ENCODE measurements at places on chromosomes 6 and 20.

DNA sequence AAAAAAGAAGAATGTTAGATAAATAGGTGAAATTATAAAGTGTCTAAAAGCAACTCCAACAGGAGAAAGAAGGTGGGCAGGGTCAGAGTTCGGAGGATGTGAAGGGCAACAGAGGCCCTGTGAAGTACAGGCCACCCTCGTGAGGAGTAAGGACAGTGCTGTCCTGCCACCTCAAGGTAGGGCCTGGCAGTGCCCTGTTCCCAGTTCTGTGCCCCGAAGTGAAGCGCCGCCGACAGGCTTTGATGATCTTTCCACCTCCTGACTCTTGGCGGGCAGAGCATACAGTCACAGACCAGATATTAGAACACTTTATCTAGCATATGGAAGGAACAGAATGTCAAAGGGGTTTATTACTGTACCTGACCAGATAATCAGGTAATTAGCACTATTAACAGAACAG, 75.8 kb downstream of the GJA10 start:
- no peak for DNase-seq

GRCh38 chr6:77178821-77179220, 284.5 kb downstream of the HTR1B start:
- no peak for DNase-seq

- DNase-seq: no peak
Measured at GRCh38 chr6:35213824-35214756, at the start of gene SCUBE3. Gene SCUBE3 (plus strand): TSS chr6:35213956. CDS start chr6:35214419, 463 bp downstream.

GRCh38 chr6:11272491-11273192, 40.2 kb upstream of the NEDD9 start:
- DNase-seq: no peak

DNA sequence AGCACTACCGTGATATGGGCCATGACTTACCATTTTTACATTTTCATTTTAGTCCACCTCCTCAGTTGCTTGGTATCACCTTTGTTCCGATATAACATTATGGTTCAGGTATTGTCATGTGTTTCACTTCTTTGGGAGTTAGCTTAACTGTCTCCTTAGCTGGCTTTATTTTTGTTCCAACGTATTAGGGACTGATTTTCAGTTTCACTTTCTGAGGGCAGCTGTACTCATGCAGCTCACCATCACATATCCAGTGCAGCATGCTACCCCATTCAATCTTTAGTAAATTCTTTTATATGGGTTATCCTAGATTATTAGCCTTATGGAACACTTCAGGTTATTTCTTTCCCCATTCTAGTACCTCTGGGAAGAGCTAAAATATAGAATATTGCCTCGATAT, 362.2 kb upstream of the IRAK1BP1 start:
- no peak for DNase-seq

DNA sequence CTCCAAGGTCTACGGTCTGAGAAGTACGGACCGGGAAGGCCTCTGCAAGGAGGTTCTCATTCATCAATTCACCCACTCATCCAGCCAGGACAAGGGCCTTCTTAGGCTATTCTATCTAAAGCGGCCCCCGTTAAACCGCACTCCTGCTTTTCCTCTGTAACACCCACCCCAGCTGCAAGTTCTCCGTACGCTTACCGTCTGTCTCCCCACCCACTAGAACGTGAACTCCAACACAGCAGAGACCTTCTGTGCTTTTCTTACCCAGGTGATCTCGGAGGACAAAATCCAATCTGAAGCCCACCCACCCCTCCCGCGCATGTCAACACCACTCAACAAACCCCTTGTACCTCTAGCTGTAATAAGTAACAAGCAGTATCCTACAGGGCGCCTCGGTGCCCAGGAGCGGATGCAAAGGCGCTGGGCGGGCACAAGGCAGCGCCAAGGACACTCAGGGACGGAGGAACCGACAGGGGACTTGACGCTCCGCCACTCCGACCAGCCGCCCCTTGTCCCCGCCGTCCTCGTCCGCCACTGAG, 351 bp downstream of the AURKA start:
- DNase-seq: no peak

DNA sequence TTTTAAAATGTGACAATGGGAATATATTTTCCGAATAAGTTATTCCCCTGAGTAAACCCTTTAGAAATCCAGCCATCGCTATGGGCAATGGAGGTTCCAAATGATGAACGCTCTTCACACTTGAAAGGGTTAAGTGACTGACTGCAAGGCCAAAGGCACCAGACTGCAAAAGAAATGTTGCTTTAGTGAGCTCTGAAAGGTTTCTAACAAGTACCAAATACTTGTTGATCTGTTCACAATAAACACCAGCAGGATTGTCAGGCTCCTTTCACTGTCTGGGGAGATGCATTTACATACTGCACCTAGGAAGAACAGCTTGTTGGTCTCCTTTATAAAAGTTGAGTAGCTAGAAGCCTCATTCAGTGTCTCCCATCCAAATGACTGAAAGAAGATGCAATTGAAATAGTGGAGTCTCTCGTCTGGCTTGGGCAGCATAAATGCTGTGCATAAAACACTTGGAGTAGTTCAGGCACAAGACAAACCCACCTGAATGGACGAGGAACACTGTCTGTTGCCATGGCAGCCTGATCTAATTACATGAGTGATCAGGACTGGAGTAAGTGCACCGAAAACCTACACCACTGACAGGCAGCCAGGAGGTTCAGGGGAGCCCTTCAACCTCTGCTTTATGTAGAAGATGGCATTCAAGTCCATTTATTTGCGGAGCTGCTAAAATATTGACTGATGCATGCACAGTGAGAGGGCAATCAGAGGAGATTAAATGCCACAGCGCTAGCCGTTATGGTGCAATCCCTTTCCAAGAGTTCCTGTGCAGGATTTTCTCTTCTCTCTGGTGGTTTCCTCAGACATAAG, 2.9 kb downstream of the ATXN1 start:
- no peak for DNase-seq

- DNase-seq: no peak
Measured at GRCh38 chr20:52404671-52405070, 213.1 kb upstream of the ZFP64 start.

- no peak for DNase-seq
Measured at GRCh38 chr6:105810922-105811482, 275.1 kb upstream of the PRDM1 start.

DNA sequence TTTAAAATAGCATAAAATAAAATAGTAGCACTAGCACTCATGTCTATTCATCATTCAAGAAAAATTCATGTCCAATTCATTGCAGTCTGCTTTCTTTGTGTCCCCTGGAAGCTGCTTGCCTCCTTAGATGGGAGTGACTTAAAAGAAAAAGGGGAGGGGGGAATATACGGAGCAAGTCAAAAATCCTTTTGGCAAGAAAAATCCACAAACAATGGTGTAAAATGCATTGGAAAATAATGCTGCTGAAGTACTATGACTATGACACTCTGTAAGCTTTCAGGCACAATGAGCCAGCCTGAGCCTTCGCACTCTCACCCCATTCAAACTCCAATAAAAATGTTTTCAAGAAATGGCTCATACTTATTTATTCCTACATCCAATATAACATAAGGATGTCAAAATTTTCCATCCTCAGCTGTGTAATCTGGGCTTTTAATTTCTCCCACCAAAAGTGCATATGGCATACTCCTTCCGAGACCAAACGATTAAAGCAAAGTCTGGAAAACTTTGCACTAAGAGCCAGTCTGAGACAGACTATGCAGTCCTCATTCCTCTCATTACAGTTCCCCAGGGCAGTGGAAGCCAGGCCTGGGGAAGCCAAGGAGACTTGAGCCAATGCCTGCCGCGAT, 790 bp downstream of the NEDD9 start:
- DNase-seq: no peak
